Cerebellum (tissue), 4 donors: ENCODE measurements at places on chromosomes 2 and 18.

DNA sequence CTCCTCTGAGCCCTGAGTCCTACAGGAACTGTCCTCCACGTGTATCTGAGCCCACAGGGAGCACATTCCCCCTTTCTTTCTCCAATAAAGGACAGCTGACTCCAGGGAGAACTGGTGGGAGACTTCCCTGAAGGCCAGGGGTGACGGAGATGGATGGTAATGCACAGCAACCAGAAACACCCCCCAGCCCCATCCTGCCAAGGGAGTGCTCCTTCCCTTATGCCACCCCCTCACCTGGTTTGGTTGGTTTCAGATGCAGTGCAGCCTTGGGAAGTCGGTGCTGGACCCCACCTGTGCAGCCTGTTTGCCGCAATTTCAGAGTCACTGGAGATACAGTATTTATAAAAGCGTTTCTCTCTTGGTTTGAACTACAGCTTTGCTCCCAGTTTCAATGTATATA, 24.0 kb downstream of the GPR55 start:
- DNase-seq = no peak

- DNase-seq = peak; percentile 68
Observed at GRCh38 chr2:223837287-223838061, at the start of gene AP1S3. Gene AP1S3, minus strand, starts transcription at chr2:223837582. Its CDS starts 132 bp downstream, at chr2:223837450.

DNA sequence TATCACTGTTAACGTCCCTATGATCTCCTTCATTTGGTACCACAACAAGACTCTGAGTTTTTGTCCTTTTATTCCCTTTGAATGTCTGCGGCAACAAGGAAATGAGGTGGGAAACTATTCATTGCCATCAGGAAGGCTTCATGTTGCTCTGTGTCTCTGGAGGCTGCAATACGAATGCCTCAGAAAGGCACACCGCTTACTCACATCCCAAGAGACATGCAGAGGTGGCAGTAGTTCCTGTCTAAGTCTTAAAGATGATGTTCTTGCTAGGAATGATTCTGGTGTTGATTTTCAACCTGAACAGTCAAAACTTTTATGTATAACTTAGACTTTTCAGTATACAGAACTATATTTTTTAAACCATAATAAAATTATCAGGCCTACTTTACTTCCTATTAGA, 24.0 kb downstream of the CNTNAP5 start:
- no peak for DNase-seq

GRCh38 chr2:44952143-44952805, 10.8 kb downstream of the SIX3 start:
- peak; percentile 58 for DNase-seq

- no peak for DNase-seq
Observed at GRCh38 chr18:31386741-31387140, 10.2 kb downstream of the DSG4 start.

DNA sequence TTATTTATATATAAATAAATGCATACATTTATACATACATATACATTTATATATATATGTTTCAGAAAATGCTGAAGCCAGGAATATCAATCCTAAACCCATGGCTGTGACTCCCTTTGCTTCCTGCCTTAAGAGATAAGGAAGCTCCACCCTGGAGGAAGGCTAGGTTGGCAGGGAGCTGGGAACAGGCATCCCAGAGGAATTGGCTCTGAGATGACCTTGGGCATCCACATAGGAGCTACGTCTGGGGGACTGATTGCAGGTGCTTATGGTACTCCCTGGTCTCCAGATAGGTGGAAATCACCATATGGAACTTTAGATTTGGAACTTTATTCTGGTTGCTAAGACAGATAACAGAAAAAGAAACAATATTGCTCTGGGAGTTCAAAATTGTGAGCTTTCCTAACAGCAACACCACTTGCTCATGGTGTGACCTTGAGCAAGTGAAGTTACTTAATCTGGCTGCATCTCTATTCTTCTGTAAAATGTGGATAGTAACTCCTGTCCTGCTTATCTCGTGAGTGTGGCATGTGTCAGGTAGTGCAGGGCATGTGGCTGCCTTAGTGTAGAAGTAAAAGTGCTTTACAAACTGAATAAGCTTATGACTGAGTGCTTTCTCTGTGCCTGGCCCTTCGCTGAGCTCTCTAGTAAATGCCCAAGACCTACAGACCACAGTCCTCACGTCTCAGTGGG, 341.0 kb downstream of the MEIS1 start:
- no peak for DNase-seq

DNA sequence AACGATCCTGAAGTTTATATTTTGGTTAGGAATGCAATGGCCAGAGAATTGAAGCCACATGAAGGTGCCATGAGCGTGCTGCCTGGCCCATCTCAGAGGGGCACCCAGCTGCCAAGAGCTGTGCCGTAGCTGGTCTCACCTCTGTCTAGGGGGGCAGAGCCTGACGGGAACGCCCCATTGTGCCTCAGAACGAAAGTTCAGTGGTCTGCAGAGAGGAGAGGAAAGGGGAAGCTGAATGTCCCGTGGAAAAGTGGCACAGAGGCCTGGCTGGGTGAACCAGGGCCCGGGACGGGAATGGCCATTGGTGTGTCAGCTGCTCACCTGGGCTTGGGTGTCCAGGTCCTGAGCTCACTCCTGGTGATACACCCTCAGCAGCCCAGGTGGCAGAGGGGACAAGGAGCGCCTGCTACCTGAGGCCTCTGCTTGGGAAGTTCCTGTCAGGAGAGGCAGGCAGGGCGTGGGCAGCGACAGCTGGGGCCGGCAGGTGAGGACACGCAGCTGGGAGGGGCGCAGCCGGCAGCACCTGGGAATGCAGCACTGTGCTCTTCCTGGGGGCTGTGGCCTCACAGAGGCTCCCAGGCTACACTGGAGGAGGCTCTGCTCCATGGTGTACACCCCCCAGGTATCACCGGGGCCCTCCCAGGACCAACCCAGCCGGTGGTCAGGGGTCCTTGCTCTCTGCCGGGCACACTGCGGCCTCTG, 67.3 kb downstream of the PARD6G start:
- DNase-seq = no peak

DNA sequence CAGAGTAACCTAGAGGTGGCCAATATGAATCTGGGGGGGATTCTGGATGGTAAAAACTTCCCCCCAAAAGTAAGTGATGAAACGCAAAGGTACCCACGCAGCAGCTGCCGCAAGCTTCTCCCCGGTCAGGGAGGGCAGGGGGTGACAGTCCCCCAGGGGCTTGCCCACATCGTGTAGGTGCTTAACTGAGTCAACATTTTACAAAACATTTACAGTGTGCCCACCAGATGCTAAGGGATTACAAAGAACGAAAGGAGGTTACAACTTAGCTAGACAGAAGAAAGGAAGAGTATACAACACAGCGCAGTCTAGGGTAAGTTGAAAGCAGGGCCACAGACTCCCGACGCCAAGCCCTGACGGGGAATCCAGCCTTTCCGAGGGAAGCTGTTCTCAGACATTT, 45.6 kb downstream of the LPIN2 start:
- no peak for DNase-seq

DNA sequence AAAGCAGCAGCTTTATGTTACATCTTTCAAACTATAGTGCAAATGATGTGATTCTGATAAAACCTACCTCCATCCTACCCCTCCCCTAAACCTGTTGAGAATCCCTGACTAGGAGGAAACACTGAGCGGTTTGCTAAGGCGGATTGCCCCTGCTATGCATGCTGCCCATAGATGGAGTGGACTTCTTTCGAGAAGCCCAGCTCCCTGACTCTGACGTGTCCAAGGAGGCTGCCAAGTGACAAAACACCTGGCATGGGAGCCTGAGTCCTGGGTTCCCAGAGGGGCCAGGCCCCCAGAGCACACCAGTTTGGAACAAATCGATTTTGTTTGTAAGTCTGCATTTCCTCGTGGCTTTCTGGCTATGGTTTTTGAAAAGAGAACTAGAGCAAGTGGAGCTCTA, 1.4 kb upstream of the UXS1 start:
- no peak for DNase-seq
